ENCODE measurements at places on chromosomes 5 and 9.

DNA sequence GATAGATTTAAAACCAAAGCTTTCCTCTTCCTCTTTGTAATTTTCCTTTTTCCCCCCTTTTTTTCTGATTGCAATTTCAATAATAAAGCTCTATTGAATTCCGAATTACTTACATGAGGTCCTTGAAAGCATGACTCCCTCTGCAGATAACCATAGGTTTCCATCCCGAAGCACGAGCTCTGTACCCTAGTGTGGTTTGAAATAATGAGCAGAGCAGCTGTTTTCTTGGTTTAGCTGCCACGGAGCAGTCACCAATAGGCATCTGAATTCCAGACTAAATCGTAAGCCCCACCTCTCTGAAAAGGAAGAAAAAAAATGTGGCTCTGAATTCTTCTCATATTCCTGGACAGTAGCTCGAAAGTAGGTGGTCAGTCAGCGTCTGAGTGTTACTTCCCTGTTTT is 18.5 kb upstream of the GNE start:
- DNase-seq = peak; percentile 84

- peak; percentile 67 for DNase-seq
Measured at GRCh38 chr5:174317256-174317894, 271.9 kb downstream of the NSG2 start.

DNA sequence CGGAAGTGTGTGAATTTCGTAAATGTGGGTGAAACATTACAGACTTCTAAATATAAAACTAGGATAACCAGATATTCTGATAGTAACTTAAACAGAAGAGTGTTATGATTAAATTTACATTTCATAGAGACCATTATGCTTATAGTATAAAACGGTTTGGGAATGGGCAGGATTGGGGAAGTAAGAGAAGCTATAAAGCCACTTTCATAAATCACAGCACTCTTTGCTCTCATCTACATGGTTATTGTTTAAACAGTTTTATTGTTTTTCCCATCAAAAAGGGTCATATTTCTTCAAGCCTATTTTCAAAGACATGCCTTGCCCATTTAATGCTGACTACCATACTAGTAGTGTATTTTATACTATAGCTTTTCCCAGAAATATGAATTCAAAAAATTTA is 9.2 kb downstream of the ZFR start:
- DNase-seq = no peak

GRCh38 chr5:63286724-63287123 is 675.5 kb downstream of the HTR1A start:
- DNase-seq = no peak

GRCh38 chr9:137193771-137194170 is 5.3 kb downstream of the SSNA1 start:
- DNase-seq = no peak

DNA sequence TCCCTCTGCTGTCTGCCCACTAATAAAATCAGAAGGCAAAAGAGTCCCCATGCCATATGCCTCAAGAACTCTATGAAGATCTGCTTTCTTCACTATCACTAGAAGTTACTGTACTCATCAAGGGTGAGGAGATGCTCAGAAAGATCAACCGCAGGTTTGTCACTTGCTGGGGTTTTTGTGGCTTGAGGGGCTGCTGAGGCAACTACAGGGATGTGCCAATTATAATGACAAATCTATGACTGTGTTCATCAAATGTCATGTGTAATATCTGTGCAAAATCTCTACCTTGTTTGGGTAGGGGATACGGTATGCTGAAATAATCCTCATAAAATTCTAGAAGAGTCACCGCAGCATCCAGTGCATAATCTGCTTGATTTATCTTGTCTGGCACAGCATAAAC is 13.0 kb downstream of the ERAP1 start:
- DNase-seq = no peak

DNA sequence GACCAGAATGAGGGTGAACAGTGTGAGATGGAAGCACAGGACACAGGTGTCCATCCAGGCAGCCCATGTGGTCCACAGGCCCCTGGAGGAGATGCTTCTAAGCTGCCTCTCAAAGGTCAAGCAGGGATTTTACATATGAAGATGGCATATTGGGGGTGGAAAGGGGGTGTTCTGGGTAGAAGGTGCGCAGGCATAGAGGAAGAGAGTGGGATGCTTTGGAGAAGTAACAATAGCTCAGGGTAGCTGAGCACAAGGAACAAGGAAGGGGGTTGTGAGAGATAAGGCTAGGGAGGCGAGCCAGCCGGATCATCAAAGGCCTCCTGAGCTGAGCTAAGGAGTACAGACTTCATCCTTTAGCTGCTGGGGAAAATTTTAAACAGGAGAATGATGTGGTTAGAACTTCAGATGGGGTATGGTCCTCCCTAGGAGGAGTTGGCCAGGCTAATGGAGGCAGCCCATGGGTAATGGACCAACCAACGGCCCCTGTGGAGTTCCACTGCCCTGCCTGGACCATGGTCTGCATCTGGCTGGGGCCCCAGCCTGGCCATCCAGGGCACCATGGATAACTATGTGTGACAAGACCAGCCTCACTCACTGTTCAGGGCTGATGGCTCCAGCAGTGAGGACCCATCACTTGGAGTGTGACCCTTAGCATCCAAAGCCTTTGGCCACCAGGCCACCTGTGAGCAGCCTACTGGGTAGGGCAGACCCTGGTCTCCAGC is 86.8 kb upstream of the TBC1D2 start:
- DNase-seq = no peak

Data from cardiac fibroblast (primary cell).